Bladder microvascular endothelial cell (primary cell): ENCODE measurements at places on chromosomes 1 and 21. TPM values are rescaled to one million over a fixed set of nuclear protein-coding genes. Genes with fewer than 3 reads are reported as not detected.

Gene CTSS
- 45.8 and 116 TPM in 2 replicates for total RNA-seq

Gene FAM177B
- not detected in 2 replicates for total RNA-seq

Gene BSND
- not detected in 2 replicates for total RNA-seq

Gene CFHR1
- total RNA-seq: not detected in 2 replicates

Gene AADACL4
- not detected in 2 replicates for total RNA-seq

Gene CLDN17
- total RNA-seq: not detected in 2 replicates

Gene SLC6A9
- total RNA-seq: 0.16 and 0.63 TPM in 2 replicates

Gene FCRL1
- total RNA-seq: not detected in 2 replicates

Gene CRYAA
- total RNA-seq: not detected in 2 replicates

Gene PTGFR
- 0.16 and 0.38 TPM in 2 replicates for total RNA-seq

Gene ZBTB8A
- 4.7 and 10.1 TPM in 2 replicates for total RNA-seq

Gene DIP2A
- total RNA-seq: 23.6 and 79.7 TPM in 2 replicates

Gene WNT4
- 0.25 and 0.32 TPM in 2 replicates for total RNA-seq

Gene ARHGEF16
- total RNA-seq: 0.81 and 0.94 TPM in 2 replicates

Gene PDC
- total RNA-seq: not detected in 2 replicates

Gene DDAH1
- total RNA-seq: 22.7 and 50.1 TPM in 2 replicates

Gene PLA2G2C
- total RNA-seq: not detected in 2 replicates

Gene SPOCD1
- total RNA-seq: 2.8 and 6.3 TPM in 2 replicates

Gene OR2T2
- total RNA-seq: not detected in 2 replicates

Gene C1orf94
- not detected in 2 replicates for total RNA-seq

Gene NR5A2
- 4.7 and 16.8 TPM in 2 replicates for total RNA-seq

Gene ADARB1
- total RNA-seq: 27.5 and 48.8 TPM in 2 replicates

Gene SIK1
- 1.9 and 11.6 TPM in 2 replicates for total RNA-seq

Gene RC3H1
- 11.7 and 32.7 TPM in 2 replicates for total RNA-seq

Gene LCE2A
- total RNA-seq: not detected in 2 replicates

Gene CRYBG2
- 0.31 TPM in 1 of 2 replicates, not detected in the other for total RNA-seq

Gene IL20
- not detected in 2 replicates for total RNA-seq

Gene OR2L2
- total RNA-seq: not detected in 2 replicates

Gene ERICH3
- not detected in 2 replicates for total RNA-seq

Gene KIF14
- 4.5 and 7.9 TPM in 2 replicates for total RNA-seq

Gene FMN2
- 0.49 TPM in 1 of 2 replicates, not detected in the other for total RNA-seq

Gene GJA9
- total RNA-seq: not detected in 2 replicates

Gene RHOU
- 0.97 and 10.2 TPM in 2 replicates for total RNA-seq

Gene PHLDA3
- total RNA-seq: 31.6 and 56.5 TPM in 2 replicates

Gene OLFML3
- total RNA-seq: 1.6 and 18.5 TPM in 2 replicates

Gene B3GALT2
- 0.65 and 44.1 TPM in 2 replicates for total RNA-seq

Gene CYP4X1
- total RNA-seq: 0.65 and 18.4 TPM in 2 replicates

Gene ARMH1
- total RNA-seq: 0.16 and 0.25 TPM in 2 replicates

Gene CLEC20A
- not detected in 2 replicates for total RNA-seq

Gene CFAP107
- total RNA-seq: not detected in 2 replicates

Gene NR0B2
- total RNA-seq: not detected in 2 replicates
